T-helper 17 cell (primary cell): ENCODE measurements at places on chromosomes 6 and 20. TPM values are rescaled to one million over a fixed set of nuclear protein-coding genes. Genes with fewer than 3 reads are reported as not detected.

- no peaks in the 10 kb centered on the region for H3K27me3 ChIP-seq
- H3K36me3 ChIP-seq = no peaks in the 10 kb centered on the region
- no peak overlapping the region for H3K4me3 ChIP-seq
- H3K4me1 ChIP-seq = peaks cover 2% of the 10 kb centered on the region
- no peak for DNase-seq
These were observed 113.9 kb downstream of the SLC16A10 start for GRCh38 chr6:111201244-111201554.

Gene ECT2L
- total RNA-seq = not detected

GRCh38 chr20:63000958-63001357 is 5.8 kb downstream of the BHLHE23 start:
- peaks cover 2% of the 10 kb centered on the region for H3K36me3 ChIP-seq
- no peak for DNase-seq
- no peak overlapping the region for H3K27ac ChIP-seq
- peaks cover 7% of the 10 kb centered on the region for H3K4me1 ChIP-seq

DNA sequence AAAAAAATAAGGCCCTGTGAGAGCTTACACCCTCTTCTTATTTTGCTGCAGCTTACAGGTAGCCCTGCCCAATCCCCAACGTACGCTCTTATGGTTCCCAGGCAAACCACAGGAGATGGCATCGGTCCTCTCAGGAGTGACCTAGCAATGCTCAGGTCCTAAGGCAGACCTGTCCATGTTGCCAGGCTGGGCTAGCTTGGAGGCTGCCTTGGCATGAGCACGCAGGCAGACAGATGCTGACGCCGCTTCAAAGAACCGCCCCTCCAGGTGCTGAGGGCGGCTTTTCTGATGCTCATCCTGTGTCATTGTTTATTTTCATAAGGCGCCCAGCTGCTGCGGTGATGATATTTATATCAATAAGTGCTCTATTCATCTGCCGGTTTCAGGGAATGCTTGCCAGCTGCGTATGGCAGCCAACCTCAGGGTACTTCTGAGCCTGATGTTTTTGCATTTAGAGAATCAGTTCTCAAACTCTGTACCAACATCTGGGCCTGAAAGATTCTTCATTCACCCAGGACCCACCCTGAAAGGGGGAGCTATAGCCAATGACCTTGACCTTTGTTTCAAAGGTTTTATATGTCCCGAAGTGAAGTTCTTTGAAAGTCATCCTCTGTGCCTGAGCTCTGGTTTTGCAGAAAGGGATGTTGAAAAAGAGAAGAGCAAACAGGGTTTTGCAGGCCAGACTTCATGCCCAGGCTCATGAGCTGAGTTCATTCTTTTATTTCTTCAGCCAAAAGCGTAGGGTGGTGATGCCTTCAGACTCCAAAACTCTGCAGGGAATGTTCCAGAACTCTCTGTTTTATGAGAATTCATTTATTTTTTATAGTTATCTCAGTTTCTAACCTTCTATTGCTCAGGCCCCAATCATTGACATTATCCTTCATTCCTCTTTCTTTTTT is 475.6 kb upstream of the CHD6 start:
- no peak overlapping the region for H3K4me3 ChIP-seq
- no peak for DNase-seq
- no peaks in the 10 kb centered on the region for H3K4me1 ChIP-seq
- H3K27me3 ChIP-seq = peaks cover 6% of the 10 kb centered on the region
- no peaks in the 10 kb centered on the region for H3K36me3 ChIP-seq
- H3K27ac ChIP-seq = no peak overlapping the region

DNA sequence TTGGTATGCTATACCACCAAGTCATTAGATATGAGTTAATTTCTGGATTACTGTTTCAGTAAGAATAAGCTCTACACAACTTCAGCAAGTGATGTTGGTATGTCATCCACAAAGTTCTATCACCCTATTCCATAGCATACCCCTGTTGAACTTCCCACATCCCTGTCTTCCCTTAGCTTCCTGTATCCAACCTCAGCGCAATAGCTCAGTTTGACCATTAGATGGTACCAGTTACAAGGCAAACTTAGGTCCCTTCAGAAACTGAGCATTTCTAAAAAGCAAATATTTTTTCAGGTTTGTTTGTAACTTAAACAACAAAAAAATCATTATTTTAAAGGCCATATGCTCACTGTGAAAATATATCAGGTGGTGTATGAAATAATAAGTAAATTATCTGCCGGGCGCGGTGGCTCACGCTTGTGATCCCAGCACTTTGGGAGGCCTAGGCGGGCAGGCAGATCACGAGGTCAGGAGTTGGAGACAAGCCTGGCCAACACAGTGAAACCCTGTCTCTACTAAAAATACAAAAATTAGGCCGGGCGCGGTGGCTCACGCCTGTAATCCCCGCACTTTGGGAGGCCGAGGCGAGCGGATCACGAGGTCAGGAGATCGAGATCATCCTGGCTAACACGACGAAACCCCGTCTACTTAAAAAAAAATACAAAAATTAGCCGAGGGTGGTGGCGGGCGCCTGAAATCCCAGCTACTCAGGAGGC is 8.8 kb upstream of the MOG start:
- peaks cover 8% of the 10 kb centered on the region for H3K4me1 ChIP-seq
- no peak for DNase-seq
- no peak overlapping the region for H3K4me3 ChIP-seq
- no peaks in the 10 kb centered on the region for H3K36me3 ChIP-seq
- H3K27me3 ChIP-seq = no peaks in the 10 kb centered on the region
- H3K27ac ChIP-seq = no peak overlapping the region

Gene BTNL2
- total RNA-seq = not detected

DNA sequence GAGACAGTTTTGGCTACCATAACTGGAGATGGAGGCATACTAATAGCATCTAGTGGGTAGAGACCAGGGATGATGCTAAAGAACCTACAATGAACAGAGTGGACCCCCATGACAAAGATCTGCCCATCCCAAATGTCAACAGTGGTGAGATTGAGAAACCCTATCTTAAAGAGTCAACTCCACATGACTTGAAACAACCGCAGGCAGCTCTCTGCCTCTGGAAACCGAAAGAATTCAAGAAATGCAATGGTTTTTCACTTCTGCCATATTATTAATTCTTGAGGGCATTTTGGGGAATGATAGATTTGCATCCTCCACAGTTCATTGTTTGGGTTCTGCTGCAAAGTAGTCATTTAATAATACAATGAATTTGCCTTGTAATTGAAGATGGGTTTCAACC is 463.4 kb downstream of the MAFB start:
- DNase-seq = no peak
- no peaks in the 10 kb centered on the region for H3K27me3 ChIP-seq
- H3K4me1 ChIP-seq = peaks cover 2% of the 10 kb centered on the region
- no peak overlapping the region for H3K27ac ChIP-seq
- no peak overlapping the region for H3K4me3 ChIP-seq

DNA sequence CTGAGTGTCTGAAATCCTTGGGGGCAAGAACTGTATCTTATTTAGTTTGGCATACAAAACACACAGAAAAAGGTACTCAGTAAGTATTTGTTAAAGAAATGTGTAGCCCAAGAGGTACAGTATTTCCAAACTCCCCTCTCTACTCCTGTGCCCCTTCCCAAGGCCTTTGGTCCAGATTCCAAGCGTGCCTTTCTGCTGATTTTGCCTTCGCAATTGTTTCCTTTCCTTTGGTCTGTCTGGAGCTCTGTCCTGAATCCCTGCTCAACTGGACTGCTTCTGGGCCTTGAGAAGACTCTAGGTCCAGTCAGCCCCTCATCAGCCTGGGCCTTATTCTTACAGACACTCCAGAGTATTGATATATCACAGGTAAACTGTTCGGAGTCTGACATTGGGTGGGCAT is 122.2 kb upstream of the SYNCRIP start:
- DNase-seq = no peak
- H3K4me3 ChIP-seq = no peak overlapping the region
- no peaks in the 10 kb centered on the region for H3K4me1 ChIP-seq
- peaks cover 49% of the 10 kb centered on the region for H3K27me3 ChIP-seq

DNA sequence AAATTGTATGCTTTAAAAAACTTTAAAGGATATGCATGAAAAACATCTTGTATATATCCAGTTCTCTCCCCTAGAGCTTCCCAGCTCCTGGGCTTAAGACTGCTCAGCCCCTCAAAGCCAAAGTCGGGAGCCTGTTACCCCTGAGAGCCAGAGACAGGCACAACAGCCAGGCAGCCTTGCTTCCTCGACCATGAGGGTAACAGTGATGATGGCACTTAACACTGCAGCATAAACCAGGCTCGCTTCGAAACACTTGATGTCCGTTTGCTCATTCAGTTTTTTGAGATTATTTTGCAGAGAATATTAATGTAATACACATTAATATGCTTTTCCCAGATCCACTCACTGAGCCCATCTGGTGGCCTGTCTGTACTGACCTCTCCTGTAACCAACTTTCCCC is 47.2 kb downstream of the RPP40 start:
- H3K27me3 ChIP-seq = no peaks in the 10 kb centered on the region
- no peak overlapping the region for H3K4me3 ChIP-seq
- DNase-seq = no peak
- H3K36me3 ChIP-seq = peaks cover 7% of the 10 kb centered on the region
- no peaks in the 10 kb centered on the region for H3K4me1 ChIP-seq

Gene SCRT2
- total RNA-seq = not detected

DNA sequence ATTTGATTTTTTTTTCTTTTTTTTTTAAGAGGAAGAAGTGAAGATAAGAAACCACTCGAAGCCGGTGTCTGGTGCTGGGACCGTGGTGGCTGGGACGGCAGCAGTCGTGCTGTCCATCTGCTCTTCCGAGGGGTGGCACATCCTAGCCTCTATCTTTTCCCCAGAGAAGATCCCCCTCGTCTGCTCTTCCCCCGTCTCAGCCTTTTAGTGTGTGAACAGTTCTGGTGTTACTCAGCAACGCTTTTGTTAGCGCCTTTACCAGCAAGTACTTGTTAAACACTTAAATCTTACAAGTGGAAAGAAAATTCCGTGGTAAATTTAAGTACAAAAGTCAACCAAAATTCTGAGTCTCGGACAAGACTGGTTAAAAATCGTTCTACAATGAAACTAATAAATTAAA is 90.1 kb downstream of the RSPH3 start:
- H3K4me1 ChIP-seq = peaks cover 19% of the 10 kb centered on the region
- DNase-seq = no peak
- no peak overlapping the region for H3K4me3 ChIP-seq
- no peaks in the 10 kb centered on the region for H3K36me3 ChIP-seq

Gene SYCP2L
- total RNA-seq = not detected

DNA sequence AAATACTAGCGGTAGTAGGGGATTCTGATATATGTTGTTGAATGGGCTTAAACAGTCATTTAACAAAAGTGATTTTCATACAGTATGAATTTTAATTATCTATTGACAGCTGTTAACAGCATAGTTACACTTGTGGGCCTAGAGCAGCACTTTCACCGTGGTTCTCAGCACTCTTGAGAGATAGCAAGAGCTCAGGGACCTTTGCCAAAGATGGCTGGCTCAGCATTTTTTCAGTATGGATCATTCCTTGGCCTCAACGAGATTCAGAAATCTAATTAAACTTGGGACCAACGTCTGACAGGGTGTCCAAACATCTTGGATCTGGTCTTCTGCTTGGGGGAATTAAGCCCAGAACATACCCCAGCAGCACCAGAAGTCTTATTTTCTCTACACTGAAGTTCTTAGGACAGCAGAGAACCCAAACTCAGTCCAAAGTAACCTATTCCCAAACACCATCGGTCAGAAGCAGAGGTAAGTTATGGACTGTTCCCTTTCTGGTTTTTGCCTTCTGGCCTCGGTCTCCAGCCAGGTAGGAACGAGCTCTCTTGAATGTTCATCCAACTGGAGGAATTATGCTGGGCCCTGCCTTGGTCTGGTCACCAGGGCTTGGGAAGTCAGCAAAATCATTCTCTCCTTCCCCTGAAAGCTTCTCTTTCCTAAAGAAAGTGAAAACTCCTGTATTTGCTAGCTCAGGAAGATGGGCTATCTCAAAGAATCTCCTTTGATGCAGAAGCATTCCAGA is 25.7 kb downstream of the PRPH2 start:
- H3K4me3 ChIP-seq = no peak overlapping the region
- H3K27ac ChIP-seq = peak overlapping the region; percentile 27
- peaks cover 11% of the 10 kb centered on the region for H3K4me1 ChIP-seq
- H3K36me3 ChIP-seq = peaks cover 2% of the 10 kb centered on the region

DNA sequence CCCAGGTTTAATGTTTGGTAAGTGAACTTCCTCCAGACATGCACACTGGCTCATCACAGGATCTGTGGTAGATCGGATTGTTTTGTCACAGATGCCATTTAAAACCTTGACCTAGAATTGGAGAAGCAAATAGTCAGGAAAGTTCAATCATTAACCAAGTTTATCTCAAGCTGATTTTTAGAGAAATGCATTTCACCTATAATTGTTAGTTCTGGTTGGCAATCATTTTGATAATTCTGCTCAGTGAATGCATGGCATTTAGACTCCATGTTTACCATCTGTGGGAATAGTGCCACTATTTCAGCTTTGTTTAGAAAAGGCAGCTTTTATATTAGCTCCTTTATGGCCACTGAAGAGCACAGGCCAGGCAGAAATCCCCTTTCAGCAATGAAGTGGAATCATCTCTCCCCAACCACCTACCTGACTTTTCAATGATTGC is 73.9 kb upstream of the IPCEF1 start:
- no peak overlapping the region for H3K4me3 ChIP-seq
- H3K36me3 ChIP-seq = no peaks in the 10 kb centered on the region
- no peak for DNase-seq
- H3K27ac ChIP-seq = no peak overlapping the region
- peaks cover 15% of the 10 kb centered on the region for H3K27me3 ChIP-seq
- no peaks in the 10 kb centered on the region for H3K4me1 ChIP-seq

Gene TCP11
- not detected for total RNA-seq

- H3K27ac ChIP-seq = peak overlapping the region; percentile 70
- H3K4me3 ChIP-seq = no peak overlapping the region
- DNase-seq = no peak
- peaks cover 17% of the 10 kb centered on the region for H3K4me1 ChIP-seq
These were observed 47.0 kb upstream of the NT5E start for GRCh38 chr6:85402922-85403321.
